ENCODE measurements at places on chromosomes 12 and 14. TPM values are rescaled to one million over a fixed set of nuclear protein-coding genes. Genes with fewer than 3 reads are reported as not detected.

Gene BEST3
- not detected for total RNA-seq

Gene SERPINA3
- total RNA-seq: 139 TPM

Gene ACSM4
- not detected for total RNA-seq

Gene SDS
- total RNA-seq: 4.3 TPM

Gene ADCY4
- total RNA-seq: 59.6 TPM

Gene SIX6
- not detected for total RNA-seq

Gene ITGA5
- 125 TPM for total RNA-seq

Gene OR6C74
- total RNA-seq: not detected

Gene POLR3B
- 11.8 TPM for total RNA-seq

Gene NUAK1
- 54.4 TPM for total RNA-seq

Gene EML1
- 32.5 TPM for total RNA-seq

Gene SLC22A17
- 7.0 TPM for total RNA-seq

Gene RHNO1
- total RNA-seq: 7.1 TPM

Gene AICDA
- total RNA-seq: not detected

Gene TOMM20L
- total RNA-seq: not detected

Gene PEBP1
- 216 TPM for total RNA-seq

Gene ZDHHC22
- not detected for total RNA-seq

Gene RND1
- total RNA-seq: 4.7 TPM

Gene ANKRD52
- 46.8 TPM for total RNA-seq

Gene DDN
- total RNA-seq: 0.10 TPM

Gene TPPP2
- total RNA-seq: not detected

Gene DLGAP5
- total RNA-seq: not detected

Gene PRIMA1
- 1.3 TPM for total RNA-seq

Gene SOX5
- 31.0 TPM for total RNA-seq

Gene ATXN3
- total RNA-seq: 29.1 TPM

Gene FOS
- 1,900 TPM for total RNA-seq

Gene AGAP2
- total RNA-seq: 2.1 TPM

All from mesenteric fat pad (tissue), 1 donor.